Activated T-cell treated with anti-CD3 and anti-CD28 coated beads for 24 hours (primary cell): ENCODE measurements at places on chromosomes 3 and 15.
A peak's percentile ranks its signal among the peaks of the same experiment; 100 is the strongest.

DNA sequence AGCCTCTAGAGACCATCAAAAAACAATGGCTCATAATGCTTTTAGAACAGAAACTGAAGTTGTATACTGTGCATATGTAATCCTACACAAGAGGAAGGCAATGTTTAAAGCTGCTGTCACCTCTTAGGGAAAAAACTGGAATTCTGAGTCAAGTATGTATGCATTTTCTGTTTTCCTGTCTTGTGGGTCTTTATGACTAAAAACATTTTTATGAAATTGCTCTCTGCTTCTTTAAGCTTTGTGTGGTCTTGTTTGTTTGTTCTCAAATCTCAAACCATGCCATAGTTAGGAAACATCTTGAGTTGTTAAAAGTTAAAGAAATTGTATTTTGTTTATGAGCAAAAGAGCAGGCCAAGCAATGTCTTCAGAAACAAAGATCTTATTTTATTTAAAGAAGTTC, 80.9 kb upstream of the SOX2 start:
- no peak for DNase-seq

- peak; percentile 10 for DNase-seq
Observed at GRCh38 chr15:59691194-59691805, 2.2 kb upstream of the BNIP2 start.

- DNase-seq: no peak
Observed at GRCh38 chr15:67187351-67187854, 67.1 kb downstream of the AAGAB start.

DNA sequence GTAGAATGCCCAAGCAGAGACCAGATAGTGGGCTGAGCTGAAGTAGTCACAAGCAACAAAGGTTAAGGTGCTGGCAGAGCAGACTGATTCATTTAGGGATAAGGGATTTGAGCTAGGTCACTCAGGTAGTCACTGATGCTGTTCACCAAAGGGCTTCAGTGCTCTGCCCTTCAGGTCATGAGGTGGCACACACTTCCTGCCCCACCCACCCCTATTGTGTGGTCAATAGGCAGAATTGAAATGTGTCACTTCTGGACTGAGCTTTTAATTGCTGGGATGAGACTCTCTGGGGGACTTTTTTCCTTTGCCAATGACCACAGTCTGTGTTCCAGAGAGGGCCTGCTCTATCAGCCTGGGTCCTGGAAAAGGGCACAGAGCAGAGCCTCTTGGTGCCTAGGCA, 2.9 kb upstream of the DIS3L start:
- no peak for DNase-seq

- DNase-seq: no peak
Observed at GRCh38 chr15:84988909-84989644, 7.4 kb downstream of the PDE8A start.

- DNase-seq: no peak
Observed at GRCh38 chr15:42507514-42507913, 12.1 kb downstream of the SNAP23 start.

- DNase-seq: no peak
Observed at GRCh38 chr3:173663696-173664111, 266.2 kb downstream of the NLGN1 start.

DNA sequence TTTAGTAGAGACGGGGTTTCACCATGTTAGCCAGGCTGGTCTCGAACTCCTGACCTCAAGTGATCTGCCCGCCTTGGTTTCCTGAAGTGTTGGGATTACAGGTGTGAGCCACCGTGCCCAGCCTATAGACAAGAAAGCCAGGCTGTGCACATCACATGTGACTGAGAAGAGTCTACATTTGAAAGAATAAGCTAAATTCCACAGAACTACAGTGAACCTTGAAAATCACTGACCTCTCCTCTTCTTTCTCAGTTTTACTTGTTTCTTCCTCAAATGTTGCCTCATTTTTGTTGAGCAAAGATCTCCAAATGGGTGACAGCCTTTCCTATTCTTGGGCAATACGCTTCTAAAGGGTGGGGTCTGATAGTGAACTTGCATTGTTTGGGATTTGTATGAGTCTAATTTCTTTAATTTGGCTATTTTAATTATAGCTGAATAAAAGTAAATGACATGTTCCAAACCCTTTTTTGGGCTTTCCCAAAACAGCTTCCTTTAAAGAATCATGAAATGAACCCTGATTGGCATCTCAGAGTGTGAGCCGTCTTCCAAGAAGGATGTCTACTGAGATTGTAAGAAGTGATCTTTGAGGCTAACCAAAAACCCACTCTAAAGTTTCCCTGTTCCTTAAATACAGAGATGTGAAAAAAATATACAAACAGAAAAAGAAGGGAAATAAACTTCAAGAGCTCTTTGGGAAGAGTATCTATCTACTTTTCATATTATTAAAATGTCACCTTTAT, 21.6 kb upstream of the SPTBN5 start:
- DNase-seq: no peak
